ENCODE measurements at places on chromosomes 12 and 14.

GRCh38 chr14:46147452-46147851 is 504.1 kb downstream of the RPL10L start:
- no peak for DNase-seq

DNA sequence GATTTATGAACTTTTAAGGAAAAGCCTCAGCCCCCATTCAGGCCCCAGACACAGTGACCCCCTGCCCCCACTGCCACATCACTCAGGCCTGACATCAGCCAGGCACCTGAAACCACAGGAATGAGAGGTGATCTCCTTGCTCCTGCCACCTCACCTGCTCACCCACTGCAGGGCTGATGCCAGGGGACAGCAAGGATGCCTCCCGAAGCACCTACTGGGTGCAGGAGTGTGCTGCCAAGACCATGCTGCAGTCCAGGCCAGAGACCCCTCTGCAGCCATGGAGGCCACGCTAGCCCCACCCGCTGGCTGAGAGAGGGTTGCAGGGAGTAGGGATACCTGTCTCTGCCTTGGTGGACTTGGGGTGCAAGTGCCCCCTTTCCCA is 18.6 kb upstream of the KRT7 start:
- no peak for DNase-seq

GRCh38 chr14:61832783-61833182 is 70.6 kb downstream of the SNAPC1 start:
- DNase-seq = no peak

- DNase-seq = no peak
Measured at GRCh38 chr12:123428591-123428990, 7.9 kb downstream of the RILPL2 start.
